HTR-8/SVneo (cell line): ENCODE measurements at places on chromosomes 7 and 10.

DNA sequence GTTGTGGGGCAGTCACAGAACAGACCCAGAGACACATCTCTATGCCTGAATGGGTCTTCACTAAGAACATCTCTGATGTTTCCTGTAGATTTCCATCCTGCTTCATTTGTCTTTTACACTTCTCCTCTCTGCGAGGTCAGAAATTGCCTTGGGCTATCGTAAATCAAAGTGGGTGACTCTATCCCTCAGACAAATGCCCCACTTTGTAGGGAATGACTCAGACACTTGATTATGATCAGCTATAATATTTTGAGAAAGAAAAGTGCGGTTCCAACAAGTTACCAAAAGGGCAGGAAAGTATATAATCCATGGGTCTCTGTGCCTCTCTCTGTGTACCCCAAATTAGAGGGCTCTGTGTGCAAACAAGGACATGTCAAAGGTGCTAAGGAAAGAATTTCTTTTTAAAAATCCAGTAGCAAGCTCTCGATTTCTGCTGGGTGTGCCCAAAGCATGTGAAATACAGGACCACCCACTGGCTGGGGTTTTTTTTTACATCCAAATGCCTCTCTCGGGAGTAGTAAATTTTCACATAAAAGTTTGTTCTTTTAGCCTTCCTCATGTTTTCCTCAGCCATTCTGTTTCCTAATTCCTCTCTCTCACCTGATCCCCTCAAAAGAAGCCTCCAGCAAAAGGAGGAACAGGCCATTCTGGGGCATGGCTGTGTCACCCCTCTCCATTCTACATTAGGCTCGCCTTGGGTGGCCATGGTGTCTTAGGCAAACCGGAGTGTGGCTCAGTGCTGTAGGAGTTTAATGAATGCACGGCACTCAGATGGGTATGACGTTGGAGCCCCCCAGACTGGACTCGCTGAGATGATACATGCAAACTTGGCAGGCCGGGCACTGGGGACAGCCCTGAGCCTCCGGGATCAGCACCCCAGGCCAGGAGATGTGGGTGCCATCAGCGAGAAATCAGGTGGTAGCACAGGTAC, 6.3 kb upstream of the OPN4 start:
- DNase-seq = peak; percentile 79

DNA sequence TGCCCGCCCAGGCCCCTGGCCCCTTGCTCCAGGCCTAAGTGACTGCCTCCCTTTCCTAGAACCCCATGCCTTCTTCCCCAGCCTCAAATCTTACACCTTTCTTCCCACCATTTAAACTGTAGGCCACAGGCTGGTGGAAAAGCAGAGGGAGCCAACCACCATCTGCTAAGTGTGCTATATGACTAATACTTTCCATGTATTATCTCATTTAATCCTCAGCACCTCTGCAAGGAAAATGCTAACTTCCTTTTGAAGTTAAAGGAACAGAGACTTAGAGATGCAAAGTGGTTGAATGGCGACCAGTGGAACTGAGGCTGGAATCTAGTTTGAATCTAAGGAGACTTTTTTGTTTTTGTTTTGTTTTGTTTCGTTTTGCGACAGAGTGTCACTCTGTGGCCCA, 17.8 kb upstream of the MTPAP start:
- DNase-seq = no peak

- DNase-seq = no peak
These were observed 566.8 kb downstream of the CNTNAP2 start for GRCh38 chr7:146683439-146683838.

GRCh38 chr10:44860811-44861736, 50.1 kb upstream of the TMEM72 start:
- DNase-seq = peak; percentile 68

- DNase-seq = peak; percentile 82
These were observed 33.8 kb upstream of the ICA1 start for GRCh38 chr7:8295638-8296361.

GRCh38 chr10:44965651-44966097, 6.1 kb downstream of the RASSF4 start:
- DNase-seq = no peak
